Stimulated activated CD8-positive, alpha-beta memory T cell treated with anti-CD3 and anti-CD28 coated beads, Interleukin-12 subunit alpha, Interleukin-12 subunit beta, amount 100 ng/mL, for 1 hour (primary cell): ENCODE measurements at places on chromosomes 1 and 21.

DNA sequence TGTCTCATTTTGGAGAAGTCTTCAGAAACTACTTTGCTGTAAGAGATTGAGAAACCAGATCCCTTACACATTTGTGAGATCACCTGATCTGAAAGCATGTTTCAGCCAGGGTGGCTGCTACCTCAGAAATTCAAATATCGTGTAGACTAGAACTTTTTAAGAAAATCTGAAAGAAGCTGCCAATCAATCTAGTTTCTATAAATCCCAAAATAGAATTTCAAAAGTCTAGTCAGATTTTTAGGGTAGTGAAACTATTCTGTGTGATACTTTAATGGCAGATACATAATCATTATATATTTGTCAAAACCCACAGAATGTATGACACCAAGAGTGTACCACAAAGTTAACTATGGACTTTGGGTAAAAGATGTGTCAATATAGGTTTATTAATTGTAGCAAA, 79.9 kb upstream of the PLPPR5 start:
- no peak for DNase-seq

- no peak for DNase-seq
Observed at GRCh38 chr1:167631386-167631935, 1.4 kb downstream of the RCSD1 start.

GRCh38 chr1:244496186-244496585, 35.1 kb downstream of the CATSPERE start:
- no peak for DNase-seq

DNA sequence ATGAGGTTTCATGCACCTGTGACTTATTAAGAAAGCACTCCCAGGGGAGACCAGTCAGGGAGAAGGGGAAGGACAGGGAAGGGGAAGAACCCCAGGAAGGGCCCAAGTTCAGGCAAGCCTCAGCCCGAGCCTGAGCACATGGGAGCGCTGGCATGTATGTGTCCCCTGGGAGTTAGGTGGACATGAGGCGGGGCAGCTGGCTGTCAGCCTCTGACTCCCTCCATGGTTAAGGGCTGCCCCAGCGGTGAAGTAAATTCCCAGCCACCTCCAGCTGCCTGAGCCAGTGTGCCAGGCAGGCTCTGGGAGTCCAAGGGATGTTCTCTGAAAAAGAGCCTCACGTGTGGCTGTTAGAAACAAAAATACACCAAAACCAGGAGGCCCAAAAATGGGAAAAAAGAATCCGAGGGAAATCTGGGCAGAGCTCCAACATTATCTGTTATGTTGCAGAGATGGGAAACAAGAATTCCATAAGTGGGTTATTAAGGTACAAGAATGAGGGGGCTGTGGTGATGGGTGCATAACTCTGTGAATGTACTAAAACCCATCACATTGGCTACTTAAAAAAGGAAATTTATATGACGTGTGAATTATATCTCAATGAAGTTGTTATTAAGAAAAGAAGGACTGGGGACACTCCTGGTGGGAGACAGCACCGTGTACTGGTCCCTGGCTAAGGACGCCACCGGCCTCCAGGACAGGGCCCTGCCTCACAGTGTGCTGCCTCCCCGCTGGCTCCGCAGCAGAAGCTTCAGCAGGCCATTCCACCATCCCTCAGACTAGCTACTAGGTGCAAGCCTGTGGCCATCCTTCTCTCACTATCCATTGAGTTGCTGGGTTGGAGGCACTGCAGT, 18.7 kb downstream of the DMRTB1 start:
- no peak for DNase-seq

GRCh38 chr1:170789063-170789462, 125.1 kb downstream of the PRRX1 start:
- DNase-seq, result no peak

DNA sequence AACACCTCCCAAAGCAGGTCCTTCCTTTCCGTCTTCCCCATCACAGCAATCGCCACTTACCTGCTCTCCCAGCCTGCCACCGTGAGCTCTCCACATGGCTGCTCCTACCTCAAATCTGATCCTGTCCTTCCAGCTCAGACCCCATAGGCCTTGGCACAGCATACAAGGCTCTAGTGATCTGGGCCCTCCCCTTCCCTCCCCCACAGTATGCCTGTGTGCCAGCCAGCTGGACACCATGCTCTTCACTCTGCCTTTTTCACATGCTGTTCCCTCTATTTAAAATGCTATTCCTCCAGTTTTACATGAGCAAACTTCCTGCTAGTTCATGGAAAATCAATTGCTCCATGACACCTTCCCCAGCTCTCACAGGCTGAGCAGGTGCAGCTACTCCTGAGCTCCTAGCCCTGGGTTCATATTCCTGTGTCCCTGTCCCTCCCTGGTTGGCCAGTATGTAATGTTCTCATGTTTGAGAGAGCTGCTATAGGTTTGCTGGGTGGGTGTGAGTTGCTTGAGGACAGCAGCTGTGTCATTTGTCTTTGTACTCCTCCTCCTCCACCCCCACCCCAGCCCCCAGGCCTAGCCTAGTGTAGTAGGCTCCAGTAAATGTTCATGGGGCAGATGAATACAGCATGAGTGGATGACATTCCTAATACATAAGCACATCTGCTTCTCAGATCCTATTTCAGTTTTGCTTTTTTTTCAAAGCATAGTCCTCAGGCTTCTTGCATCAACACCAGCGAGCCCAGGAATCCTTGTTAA, 6.3 kb upstream of the TNNT2 start:
- DNase-seq, result no peak

DNA sequence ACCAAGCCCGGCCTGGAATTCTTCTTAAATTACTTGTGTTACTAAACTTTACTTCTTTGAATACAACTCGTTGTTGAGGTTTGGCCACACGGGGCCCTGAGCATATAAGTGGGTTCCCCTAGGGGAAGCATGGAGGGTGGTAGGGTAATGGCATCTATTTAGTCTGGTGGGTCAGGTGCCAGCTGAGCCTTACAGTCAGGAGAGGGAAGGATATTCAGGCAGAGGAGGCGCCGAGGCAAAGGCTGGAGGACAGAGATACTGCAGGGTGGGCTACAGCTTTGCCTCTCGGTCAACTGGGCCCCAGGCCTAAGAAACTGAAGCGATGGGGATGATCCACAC, 424 bp upstream of the NECAP2 start:
- DNase-seq, result no peak

GRCh38 chr1:6603238-6603914, 707 bp upstream of the KLHL21 start:
- DNase-seq, result no peak

DNA sequence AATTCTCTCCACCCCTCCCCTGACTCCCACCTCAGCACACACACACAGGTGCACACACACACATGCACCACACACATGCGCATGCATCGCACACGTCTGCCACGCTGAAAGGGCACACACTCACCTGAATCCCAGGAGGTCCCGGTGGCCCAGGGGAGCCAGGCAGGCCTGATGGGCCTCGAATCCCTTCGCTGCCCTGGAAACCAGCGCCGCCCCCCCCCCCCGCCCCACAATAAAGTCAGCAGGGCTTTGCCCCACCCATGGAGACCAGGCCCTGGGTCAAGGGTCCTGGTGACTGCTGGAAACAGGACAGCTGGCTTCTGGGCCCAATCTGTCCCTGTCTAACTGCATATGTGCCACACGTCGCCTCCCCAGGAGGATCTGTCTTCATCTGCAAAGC, 17.8 kb upstream of the PEF1 start:
- DNase-seq, result no peak

DNA sequence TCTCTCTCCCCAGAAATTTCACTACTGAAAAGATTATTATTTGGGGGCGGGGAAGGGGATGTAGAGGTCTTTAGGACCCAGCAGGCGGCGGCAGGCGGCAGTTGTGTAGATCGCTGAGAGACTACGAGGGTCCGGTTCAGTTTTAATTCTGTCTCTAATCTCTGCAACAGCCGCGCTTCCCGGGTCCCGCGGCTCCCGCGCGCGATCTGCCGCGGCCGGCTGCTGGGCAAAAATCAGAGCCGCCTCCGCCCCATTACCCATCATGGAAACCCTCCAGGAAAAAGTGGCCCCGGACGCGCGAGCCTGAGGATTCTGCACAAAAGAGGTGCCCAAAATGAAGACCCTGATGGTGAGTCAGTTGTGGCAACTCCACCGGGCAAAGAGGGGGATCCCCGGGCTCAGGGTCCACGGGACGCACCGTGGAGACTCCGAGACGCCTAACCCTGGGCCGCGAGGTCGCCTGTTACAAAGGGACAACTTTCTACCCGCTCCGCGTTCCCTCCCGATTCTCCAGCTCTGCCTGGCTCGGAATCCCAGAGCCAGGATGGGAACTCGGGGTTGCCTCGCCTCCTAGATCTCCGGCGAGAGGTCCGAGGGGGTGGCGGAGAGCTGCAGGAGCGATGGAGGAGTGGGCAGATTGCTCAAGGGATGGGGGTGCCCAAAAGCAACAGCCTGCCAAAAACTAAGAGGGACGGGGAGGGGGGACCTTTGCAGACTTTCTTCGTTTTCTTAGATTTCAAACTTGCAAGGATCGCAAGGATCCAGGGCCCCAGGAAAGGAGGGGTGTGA, at the start of gene ST6GALNAC5:
Gene ST6GALNAC5 (plus strand): TSS at position 139 of the 789 bp plus-strand sequence.
- DNase-seq, result no peak
